ENCODE measurements at places on chromosomes 3 and 15.

DNA sequence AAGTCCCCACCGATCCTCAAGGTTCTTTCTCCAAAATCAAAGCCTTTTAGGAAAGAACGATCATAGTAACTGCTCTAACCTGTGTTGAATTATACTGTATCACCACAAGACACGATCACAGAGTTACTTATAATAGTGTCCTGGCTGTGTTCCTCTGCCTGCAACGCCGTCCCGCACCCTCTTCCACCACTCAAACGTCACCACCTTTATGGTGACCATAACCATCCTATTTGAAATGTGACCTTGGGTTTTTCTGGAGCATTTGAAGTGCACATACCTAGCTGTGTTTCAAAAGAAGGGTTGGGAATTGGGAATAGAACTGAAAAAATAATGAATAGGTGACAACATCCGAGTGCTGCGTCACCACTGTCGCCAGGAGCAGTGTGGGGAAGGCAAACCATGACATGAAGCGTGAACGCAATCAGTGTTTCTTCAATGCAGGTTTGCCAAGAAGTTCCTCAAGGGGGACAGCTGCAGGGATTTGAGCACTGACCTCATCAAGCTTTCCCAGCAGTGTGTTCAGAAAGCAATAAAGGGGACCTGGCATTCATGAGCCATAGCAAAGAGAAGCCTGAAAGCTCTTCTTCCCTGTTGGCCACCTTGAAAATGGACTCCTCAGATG, 769 bp upstream of the SELENOS start:
- DNase-seq, result no peak

DNA sequence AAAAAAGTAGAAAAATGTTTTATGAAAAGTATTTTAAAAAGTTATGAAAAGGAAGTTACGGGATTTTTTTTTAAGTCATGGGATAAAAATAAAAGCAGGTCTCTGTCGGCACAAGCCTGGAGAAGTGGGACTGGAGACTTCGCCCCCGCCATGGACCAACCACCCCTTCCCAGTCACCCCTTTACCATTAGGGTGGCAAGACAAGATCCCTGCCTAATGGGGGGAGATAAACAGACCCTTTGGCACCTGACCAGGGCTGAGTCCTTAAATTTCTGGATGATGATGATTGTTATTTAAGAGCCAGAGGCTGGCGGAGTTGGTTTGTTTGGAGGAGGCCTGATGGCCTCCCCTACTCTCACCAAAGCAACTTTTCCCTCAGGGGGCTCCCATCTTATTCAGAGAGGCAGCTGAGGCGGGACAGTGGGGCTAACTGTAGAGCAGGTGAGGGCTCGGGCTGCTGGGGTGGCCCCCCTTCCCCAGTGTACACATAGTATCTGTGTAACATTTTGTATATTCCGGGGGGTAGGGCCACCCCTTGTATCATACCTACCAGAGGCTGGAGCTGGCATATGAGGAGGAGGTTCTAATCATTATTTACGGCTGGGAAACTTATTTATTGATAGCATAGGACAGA, 74.0 kb downstream of the ADAMTS7 start:
- no peak for DNase-seq

GRCh38 chr15:50267577-50267976, 2.1 kb upstream of the HDC start:
- no peak for DNase-seq

DNA sequence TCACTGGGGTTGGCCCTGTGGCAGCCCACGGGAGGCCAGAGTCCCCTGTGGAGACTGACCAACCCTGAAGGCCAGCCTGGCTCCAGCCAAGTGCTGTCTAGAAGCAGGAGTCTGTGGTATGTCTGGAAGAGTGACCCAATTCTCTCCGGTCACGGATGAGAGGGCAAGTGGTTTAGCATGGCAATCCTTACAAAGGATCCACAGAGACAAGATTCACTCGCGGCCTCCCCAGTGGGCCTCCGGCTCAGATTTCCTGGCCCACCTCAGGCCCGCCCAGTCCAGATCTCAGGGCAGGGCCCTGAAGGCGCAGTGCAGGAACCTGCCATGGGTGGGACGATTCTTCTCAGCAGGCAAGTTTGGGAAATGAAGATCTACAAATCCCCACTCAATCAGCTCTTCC, 5.0 kb upstream of the BCL2L10 start:
- DNase-seq, result no peak

- DNase-seq, result no peak
Measured at GRCh38 chr3:11853450-11853849, 6.8 kb upstream of the TAMM41 start.

GRCh38 chr15:58518626-58519025, 86.8 kb downstream of the LIPC start:
- no peak for DNase-seq
